Thoracic aorta (tissue), 2 donors: ENCODE measurements at places on chromosomes 1 and 21. TPM values are rescaled to one million over a fixed set of nuclear protein-coding genes. Genes with fewer than 3 reads are reported as not detected.

DNA sequence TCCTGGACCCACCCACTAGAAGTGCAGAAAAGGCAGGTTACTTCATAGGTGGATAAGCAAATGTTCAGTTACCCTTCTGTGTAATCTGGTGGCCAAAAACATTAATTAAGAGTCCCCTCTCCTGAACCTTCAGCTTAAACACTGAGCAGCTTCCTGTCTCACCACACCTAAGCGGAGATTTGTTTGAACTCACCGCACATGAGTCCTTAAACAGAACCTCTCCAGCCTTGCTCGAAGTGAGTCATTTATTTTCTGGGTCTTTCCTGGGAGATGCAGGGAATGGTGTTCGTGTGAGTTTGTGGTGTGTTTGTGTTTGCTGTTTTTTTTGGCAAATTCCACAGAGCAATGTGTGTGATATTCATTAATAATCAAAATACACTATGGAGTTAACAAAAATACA lies 7.6 kb upstream of the FNBP1L start:
- no peak for DNase-seq

DNA sequence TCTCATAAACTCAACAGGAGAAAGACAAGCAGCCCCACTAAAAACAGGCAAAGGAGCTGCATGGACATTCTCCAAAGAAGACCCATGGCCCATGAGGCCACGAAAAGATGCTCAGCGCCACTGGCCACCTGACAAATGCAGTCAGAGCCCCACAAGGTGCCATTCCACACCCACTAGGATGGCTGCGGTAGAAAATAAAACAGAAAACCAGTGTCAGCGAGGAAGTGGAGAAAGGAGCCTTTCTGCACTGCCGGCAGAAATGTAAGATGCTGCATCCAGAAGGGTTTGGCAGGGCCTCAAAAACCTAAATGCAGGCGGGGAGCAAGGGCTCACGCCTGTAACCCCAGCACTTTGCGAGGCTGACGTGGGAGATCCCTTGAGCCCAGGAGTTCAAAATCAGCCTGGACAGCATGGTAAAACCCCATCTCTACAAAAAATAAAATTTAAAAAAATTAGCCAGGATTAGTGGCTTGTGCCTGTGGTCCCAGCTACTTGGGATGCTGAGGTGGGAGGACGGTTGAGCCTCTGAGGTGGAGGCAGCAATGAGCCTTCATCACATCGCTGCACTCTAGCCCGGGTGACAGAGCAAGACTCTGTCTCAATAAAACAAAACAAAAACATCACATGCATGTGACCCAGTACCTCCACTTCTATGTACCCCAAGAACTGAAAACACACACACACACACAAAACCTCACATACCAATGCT lies 4.2 kb downstream of the WNT9A start:
- no peak for DNase-seq

- no peak for DNase-seq
Measured at GRCh38 chr21:43703035-43703880, 15.7 kb upstream of the PDXK start.

DNA sequence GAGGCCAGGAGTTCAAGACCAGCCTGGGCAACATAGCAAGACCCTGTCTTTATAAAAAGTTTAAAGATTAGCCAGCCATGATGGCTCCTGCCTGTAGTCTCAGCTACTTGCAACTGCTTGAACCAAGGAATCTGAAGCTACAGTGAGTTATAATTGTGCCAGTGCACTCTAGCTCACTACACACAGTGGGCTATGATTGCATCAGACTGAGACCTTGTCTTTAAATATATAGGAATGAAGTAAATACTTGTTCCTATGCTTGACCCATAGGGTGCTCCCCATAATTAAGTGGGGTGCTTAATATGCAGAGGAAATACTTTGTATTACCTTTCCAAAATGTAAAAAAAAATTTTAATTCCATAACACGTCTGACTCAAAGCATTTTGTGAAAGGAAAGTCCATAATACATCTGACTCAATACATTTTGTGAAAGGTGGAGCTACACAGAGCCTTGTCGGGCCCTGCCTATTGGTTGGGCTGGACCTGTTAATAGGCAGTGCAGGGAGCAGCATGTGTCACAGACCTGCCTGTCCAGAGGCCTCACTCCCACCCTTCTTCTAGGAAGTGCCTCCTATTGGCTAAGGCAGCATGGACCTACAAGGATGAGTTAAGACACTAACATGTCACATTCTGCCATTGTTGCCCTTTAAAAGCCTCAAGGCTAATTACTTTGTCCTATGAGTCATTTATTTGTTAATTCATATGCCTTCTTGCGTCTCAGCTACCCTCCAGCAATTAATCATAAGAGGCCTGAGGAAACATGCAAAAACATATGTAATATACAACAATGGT lies 33.6 kb downstream of the CD58 start:
- DNase-seq, result no peak

DNA sequence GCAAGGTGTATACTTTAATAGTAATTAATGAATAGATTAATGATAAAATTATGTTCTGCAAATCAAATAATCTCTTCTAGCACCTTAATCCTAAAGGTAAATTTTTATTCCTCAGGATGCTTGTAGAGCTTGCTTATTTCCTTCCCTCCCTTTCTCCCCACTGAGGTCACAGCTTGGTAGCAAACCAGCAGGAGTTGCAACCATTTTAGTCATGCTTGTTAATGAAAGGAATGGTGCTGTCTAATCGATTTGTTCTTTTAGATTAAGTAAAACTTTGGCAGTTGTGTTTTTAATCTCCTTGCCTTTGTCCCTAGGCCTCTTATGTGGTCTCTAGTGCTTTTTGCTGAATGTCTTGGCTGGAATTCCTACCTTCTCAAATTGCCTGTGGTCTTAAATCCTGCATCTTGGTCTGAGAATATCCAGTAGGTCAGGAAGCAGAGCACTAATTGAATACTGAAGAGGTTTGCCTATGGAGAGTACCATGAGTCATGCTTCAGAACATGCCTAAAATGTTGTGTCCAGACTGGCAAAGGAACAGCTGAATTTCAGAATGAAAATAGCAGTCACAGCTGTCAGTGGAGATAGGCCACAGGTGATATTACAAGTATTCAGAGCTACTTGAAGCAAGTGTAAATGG lies 36.3 kb upstream of the RWDD3 start:
- DNase-seq, result no peak

GRCh38 chr1:47797575-47797974 lies 199.6 kb downstream of the TRABD2B start:
- no peak for DNase-seq

GRCh38 chr1:232300466-232300865 lies 329.5 kb downstream of the SIPA1L2 start:
- no peak for DNase-seq

DNA sequence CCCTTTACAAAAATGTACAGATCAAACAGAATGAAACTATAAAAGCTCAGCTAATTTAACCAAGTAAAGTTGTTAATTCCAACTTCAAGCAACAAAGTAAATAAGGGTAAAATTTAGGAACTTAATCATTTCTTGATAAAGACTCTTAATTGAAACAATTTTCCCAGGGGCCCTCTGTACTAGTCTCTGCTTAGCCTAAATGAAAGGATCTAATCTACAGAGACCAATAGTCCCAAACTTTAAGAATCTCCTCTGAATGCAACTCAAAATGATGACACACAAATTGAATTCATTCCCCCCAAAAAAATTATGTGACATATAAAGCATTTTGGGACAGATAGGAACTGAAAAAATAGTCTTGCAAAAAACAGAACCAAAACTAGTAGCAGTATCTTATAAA lies 16.6 kb downstream of the EYA3 start:
- DNase-seq, result no peak

DNA sequence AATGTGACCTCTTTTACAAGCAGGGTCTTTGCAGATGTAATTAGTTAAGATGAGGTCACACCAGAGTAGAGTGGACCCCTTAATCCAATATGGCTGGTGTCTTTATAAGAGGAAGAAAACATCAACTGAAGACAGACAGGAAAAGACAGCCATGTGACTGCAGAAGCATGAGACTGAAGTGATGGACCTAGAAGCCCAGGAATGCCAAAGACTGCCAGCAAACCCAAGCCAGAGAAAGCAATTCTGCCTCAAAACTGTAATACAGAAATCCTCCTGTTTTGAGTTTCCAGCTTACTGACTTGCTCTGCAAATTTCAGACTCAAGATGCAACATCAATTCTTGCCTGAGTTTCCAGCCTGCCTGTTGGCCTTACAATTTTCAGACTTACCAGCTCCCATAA lies 17.3 kb downstream of the ENAH start:
- no peak for DNase-seq

GRCh38 chr1:205950280-205950679 lies 7.0 kb upstream of the SLC26A9 start:
- DNase-seq, result no peak

Gene CRP
- not detected for total RNA-seq

Gene TRNP1
- total RNA-seq, result 26.4 TPM

Gene PIGV
- total RNA-seq, result 13.5 TPM

Gene VANGL2
- 1.3 TPM for total RNA-seq

Gene OXCT2
- 3.4 TPM for total RNA-seq
